ENCODE measurements at places on chromosomes 7 and 10.

DNA sequence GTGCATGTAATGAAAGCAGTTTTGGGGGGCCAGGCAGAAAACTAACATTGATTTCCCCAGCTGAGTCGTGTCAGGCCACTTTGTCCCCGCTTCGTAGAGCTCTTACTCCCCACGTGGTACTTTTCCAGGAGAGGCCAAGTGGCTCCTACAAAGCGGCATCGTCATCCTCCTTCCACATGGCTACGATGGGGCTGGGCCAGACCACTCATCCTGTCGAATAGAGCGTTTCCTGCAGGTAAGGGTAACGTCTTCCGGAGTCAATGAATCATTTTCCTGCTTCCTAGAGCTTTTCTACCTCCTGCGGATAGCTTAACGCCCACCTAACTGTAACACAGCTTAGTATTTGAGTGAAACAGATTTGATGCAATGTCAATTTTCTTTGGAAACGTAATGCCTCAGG is 21.7 kb upstream of the SEC61A2 start:
- no peak for DNase-seq

- DNase-seq: no peak
Observed at GRCh38 chr7:48924433-48924832, at the start of gene CDC14C. CDC14C (plus strand) TSS chr7:48924547; CDS start chr7:48924673, 126 bp downstream.

DNA sequence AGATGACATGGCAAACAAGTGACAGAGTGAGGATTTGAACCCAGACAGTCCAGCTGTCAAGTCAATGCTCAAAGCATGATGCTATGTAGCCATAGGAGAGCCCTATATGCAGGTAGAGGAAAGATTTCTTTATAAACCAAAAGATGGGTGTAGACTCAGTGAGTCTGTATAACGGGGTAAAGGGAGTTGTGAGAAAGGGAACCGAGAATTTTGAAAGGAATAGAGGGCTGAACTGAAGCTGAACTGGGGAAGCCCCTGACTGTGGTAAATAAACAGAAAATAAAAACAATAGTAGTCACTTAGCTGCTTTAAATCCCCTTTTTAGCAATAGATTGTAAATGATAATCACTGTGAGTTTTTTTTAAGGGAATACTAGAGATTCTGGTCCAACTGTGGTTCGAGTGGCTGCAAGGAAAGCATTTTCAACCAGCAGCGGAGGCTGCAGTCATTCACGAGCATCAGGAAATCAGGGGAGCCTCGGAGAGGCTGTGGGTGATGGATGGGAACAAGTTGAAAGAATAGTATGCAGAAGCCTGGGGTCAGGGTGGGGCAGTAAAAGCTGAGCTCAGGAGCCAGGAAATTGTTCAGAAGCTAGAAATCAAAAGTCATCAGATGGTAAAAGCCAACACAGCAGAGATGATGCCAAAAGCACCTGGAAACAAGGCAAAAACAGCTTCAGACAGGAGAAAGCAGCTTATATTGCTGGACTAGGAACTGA is 393.5 kb downstream of the GFRA1 start:
- DNase-seq: no peak

- DNase-seq: no peak
Observed at GRCh38 chr7:2493205-2494164, 17.3 kb upstream of the GRIFIN start.

DNA sequence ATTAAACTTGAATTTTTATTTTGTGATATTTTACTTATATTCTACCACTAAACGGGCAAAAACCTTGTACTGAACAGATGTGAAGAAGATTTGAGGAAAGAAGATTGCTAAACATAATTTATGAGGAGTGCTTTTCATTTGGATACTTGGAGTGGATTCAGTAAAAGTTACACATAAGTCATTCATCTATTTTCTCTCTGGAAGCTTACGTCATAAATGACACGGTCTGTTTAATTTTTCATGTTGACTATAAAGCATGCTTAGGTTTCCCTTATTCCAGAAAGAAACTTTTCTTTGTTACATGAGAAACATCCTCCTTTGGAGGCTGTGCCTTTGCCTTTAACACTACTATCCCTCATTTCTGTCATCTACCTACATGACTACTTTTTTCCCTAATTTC is 53.9 kb downstream of the TFEC start:
- DNase-seq: no peak

DNA sequence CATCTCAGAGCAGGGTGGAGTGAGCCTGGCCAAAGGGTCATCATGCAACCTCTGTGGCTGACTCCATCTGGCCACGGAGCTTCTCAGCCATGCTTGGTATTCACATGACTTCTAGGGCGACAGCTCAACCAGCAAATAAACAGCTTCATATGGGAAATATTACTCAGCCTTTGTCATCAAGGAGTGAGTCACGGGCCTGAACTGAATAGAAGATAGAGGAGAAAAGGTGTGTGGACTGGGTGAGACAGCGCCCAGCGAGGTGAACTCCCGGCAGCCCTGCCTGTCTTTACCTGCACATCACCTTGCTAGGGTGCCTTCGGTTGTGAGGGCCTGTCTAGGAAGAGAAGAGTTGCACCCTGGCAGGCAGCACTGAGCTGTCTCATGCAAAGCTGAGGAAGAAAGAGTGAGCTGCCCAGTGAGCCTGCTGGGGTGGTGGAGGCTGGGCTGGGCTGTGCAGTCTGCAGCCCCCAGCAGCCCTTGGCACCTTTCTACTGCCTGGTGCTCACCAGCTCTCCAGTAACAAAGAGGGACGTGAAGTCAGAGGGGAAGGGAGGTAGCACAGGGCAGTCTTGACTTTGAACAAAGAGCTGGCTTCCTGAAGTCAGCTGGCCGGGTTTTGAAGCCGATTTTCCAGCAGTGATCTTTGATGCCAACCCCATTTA is 114.2 kb downstream of the EGFR start:
- no peak for DNase-seq

GRCh38 chr7:2386964-2387669 is 16.3 kb upstream of the CHST12 start:
- DNase-seq: no peak

DNA sequence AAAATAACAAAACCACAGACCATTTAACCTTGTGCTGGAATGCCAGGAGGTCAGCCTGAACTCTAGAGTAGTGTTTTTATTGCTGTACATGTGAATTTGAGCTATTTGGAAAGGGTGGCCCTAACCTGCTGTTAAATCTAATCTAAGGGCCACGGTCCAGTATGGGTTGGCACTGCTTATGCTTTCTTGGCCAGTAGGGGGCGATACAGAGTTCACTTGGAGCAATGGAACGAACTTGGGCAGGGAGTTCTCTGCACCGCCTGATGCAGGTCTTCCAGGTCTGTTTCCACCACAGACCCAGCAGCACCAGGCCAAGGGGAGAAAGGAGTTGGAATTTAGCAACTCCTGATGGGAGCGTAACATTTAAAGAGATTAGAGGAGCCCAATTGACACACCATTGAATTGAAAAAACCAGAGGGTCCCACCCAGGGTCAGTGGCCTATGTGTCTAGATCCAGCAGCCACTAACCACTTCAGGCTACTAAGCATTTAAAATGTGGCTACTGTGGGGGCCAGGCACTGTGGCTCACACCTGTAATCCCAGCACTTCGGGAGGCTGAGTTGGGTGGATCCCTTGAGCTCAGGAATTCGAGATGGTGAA is 75.7 kb upstream of the EFCAB10 start:
- DNase-seq: no peak

GRCh38 chr10:50552771-50553535 is 70.8 kb downstream of the SGMS1 start:
- DNase-seq: no peak

DNA sequence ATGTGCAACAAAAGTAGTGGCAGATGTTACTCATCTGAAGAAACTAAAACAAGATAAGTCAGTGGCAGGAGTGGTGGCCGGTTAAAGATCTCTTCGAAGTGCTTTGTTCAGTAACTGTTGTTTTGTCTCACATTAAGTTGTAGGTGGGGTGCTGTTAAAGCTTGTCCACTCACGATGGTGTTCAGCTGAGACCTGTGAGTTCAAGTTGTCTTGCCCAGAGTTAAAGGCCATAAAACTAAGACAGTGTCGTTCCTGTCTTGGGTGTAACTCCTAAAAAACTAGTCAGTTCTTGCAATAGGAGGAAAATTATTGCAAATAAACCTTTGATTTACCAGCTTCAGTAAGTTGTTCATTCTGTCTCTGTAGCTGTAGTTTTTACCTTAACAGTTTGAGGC is 857 bp upstream of the FOXP2 start:
- DNase-seq: peak; percentile 60
